SK-N-SH (cell line): ENCODE measurements at places on chromosomes 2 and 18. TPM values are rescaled to one million over a fixed set of nuclear protein-coding genes. Genes with fewer than 3 reads are reported as not detected.
A peak's percentile ranks its signal among the peaks of the same experiment; 100 is the strongest.

DNA sequence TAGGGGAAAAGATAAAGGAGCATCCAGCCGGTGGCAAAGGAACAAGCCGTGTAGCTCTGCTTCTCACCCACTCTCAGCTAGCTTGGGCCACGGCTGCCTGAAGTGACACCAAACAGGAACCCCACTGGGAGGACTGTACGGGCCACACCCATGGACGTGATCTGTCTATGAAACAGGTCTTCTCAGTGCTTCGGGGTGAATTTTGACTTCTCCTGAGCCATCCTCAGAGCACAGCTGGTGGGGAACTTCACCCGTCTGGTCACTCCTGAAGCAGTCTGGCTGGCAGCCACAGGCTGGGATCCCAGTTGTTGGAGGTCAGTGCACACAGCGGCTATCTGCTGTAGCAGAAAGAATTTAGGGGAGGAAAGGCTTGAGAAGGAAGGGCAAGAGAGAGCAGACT is 223.8 kb downstream of the FAM210A start:
- no peak for DNase-seq

DNA sequence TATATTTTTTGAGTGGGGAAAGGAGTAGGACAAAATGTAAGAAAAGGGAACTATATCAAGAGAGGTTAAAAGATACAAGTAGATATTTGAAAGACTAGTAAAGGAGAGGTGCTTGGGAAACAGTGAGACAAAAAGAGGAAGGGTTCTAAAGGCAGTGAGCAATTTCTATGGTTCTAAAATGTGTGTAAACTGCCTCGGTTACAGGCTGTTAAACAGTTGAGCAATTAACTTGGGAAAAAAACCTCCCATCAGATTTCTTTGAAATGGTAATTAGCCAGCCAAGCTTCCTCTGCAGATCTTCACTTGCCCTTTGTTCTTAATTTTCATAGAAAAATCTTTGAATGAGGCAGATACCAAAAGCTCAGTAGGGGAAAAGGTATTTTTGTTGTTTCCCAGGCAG is 238.7 kb upstream of the KCNH7 start:
- no peak for DNase-seq

GRCh38 chr2:7552825-7553570 is 635.8 kb downstream of the RNF144A start:
- DNase-seq, result no peak

DNA sequence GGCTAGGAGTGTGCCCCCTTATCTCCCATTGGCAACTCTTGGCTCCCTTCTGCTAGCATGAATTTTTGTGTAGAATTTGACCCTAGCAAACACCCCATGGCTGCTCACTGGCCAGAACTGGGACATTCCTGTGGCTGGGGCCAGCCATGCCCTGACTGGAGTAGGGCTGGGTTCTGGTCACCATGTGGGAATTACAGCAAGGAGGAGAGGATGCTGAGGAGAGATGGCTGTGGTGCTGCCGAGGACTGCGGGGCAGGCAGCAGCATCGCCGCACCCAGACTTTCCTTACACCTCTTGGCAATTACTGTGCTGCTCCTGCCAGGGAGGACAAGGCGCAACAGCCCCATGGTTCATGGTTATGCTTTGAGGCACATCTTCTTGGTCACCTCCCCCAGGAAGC is 12.7 kb downstream of the KCNF1 start:
- DNase-seq, result no peak

GRCh38 chr2:240651185-240651584 is 25.9 kb downstream of the GPR35 start:
- DNase-seq, result no peak

DNA sequence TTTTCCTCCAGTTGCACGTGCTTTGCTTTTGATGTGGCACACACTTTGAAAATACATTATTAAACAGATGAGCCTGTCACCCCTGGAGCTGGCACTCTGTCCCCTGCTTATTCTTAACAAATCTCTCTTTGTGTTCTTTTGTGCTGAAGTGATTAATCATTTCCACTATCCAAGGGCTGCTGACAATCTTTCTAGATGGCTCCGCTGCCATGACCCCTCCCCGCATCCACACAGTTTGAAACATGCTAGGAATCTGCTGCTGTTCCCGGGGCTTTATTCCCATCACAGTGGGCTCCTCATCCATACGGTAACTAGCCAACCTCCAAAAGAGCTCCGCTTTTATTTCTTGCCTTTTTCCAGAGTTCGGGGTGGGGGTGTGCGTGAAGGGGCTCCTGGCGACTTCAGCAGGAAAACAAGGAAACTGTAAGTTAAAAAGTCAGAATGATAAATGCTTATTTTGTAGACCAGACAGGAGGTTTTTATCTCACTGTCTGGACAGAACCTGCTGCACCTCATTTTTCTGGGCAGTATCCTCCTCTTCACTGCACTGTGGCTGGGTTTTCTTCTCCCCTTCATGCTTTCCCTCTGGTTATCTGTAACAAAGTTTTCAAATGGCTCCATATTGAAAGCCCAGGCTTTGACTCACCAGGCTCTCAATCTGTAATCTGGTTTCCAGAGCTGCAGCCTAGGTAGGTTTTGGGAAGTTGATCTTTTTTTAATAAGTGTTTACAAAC is 319.7 kb downstream of the AFF3 start:
- DNase-seq, result no peak

DNA sequence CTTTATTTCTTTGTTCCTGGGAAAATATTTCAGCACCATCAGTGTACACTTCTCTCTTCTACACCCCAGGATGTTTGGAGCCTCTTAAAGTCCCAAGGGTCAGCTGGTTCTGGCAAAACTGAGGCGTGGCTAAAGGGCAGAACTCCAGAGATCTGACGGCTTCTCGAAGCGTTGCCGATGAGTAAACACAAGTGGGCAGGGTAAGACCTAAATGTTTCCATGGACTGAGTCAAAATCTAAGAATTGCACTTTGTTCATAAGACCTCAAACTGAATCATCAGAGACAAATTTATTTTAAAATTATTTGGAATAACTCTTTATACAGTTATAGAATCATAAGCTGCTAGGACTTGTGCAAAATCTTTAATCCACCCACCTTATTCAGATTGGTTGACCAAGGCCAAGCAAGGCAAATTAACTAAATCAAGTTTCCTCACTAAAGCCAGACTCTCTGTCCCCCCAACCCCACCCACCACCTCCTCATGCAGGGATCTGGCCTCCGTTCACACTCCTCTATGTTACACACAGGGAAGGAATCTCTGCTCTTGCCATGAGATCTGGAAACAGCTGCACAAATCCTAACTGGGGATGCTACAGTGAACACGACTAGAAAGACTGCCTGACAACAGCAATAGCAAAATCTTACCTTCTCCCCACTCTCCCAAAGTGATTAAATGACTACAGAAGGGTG is 342.6 kb upstream of the KLHL29 start:
- DNase-seq, result no peak

DNA sequence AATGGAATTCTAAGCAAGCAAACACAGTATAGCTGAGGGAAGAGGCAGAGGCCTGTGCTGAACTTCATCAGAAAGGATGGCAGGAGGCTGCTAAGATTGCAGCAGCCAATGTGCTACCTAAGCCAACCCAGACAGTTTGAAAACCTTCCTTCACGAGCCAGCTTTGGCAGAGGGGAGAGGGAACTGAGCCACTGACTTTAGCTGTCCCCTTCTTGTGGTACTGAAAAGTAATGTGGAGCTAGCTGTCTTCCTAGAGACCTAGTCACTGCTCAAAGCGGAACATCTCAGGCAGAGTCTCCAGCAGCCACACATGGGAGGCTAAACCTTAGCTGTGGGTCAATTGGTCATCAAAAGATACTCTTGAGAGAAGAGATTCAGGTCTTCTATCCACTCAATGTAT is 419.0 kb downstream of the FBXO15 start:
- no peak for DNase-seq

- DNase-seq, result no peak
These were observed 601.8 kb downstream of the LRP1B start for GRCh38 chr2:141528990-141529389.

GRCh38 chr18:48949606-48950535 is 894 bp downstream of the SMAD7 start:
- peak; percentile 71 for DNase-seq

- DNase-seq, result no peak
These were observed 13.3 kb upstream of the FAP start for GRCh38 chr2:162256591-162256991.

- DNase-seq, result no peak
These were observed 305.7 kb downstream of the DYSF start for GRCh38 chr2:71759060-71759459.

- no peak for DNase-seq
These were observed 391.2 kb downstream of the FBXO15 start for GRCh38 chr18:73756256-73757091.

GRCh38 chr18:21979171-21979560 is 190.2 kb upstream of the GATA6 start:
- no peak for DNase-seq

GRCh38 chr2:18719978-18720775 is 130.8 kb upstream of the NT5C1B start:
- DNase-seq, result no peak

DNA sequence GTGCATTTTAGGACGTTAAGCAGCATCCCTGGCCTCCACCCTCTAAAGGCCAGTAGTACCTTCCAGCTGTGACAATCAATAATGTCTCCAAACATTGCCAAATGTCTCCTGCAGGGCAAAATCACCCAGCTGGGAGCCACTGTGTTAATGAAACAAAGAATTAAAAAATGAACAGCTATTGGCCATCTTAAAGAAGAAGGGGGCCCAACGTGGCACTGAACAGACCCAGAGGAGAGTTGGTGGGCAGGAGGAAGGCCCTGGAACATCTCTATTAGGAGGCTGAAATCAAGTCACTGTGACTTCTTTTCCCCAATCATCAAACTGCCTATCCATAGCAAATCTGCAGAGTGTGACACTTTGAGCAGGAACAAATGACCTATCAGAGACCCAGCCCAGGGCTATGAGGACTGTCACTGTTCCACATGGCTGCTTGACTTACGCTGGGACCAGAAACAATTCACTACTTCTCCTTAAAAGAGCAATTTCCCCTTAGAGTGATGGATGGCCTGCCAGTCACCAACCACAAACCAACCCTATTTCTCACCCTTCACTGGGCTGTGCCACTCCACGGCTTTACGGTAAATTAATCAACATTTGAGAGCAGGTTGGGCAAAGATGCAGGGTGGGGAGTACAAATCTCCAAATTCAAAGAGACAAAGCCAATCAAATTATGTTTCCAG is 35.2 kb upstream of the TEX51 start:
- no peak for DNase-seq

DNA sequence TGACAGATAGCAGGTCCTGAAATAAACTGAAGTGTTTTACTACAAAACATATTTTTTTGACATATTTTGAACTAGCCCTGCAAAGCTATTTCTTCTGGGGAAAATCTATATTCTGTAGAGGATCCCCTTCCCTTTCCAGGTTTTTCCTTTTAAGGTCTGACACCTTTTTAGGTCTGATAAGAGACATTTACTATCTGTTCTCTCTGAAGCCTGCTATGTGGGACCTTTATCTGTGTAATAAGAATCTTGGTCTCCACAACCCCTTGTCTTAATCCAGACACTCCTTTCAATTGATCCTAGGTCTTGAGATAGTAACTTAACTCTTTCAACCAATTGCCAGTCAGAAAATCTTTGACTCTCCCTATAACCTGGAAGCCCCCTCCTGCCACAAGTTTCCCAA is 5.5 kb upstream of the PDK1 start:
- no peak for DNase-seq

DNA sequence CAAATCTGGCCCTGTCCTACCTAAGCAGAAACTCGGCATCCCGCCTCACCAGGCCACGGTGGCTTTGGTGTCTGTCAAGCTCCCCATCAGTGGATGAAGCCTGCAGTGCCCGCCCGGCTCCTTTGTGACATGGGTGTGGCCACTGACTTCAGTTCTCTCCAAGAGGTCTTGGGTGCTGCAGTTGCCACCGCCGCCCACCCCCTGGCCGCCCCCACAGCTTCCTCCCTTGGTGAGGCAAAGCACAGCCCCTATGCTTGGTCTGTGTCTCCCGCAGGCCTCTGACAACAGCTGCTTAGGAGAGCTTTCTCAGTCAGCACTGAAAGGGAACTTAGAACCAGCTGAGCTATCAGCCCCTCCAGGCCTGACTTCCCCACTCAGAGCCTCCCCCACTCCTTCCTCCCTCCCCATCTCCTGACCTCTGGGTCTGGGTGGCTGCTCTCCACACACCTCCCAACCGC is 22.9 kb upstream of the GPR55 start:
- no peak for DNase-seq

DNA sequence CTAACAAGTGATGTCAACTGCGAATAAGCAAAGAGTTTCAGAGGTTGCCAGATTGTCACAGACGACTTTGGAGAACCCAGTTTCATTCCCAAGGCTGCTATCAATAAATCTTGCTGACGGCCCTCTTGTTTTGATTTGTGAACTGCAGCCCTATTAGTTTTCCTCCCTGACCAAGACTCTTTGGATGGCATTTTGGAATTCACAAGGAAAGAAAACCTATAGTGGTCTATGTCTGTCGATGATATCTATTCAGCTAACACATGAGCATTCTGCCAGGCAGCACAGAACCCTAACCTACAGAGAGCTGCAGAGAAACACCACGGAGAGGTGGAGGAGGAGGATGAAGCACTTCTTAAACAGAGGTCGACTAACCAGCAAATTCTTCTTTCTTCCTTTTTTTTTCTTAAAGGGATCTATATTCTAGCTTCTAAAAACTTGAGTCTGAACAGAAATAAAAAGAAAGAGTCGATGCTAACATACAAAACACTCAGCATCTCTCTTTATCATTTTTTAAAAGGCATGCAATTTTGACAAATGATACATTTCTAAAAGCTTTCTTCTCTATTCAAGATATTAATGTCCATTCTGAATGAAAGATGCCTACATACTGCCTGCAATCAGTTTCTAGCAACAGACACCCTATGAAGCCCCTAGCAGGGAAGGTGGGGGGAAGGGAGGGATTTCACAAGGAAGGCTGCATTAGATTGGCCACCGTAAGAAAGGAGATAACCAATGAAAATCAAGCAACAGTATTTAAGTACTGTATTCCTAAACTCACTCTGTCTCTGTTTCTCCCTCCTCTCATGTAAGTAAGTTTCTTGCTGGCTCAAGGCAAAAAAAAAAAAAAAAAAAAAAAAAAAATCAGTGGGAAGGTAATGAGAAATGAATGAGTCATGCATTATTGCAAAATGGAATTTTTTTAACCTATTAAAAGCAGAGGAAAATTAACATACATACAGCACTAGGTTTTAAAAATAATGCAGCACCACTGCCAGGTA is 83.0 kb upstream of the CHRNA1 start:
- DNase-seq, result peak; percentile 41

DNA sequence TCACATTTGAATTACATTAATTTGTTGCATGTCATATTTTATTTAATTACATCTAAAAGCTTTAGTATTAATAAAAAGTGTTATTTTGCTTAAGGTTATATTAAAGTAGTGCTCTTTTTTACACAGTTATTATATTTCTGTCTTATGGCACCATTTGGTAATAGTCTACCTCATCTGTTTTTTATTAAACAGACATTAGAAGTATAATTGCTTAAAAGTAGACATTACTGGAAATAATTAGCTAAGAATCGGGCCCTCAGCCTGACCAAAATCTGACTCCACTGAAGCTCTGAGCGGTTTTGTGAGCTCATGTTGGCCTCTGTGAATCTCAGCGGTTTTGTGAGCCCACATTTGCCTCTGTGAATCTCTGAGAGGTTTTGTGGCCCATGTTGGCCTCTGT is 102.5 kb upstream of the SNTG2 start:
- DNase-seq, result peak; percentile 82

PLB1 gene
- polyA plus RNA-seq, result 0.10 and 0.39 TPM in 2 replicates

MAT2A gene
- 187 and 326 TPM in 2 replicates for polyA plus RNA-seq

SNORC gene
- 1.2 and 1.3 TPM in 2 replicates for polyA plus RNA-seq

CSRNP3 gene
- 1.0 and 2.4 TPM in 2 replicates for polyA plus RNA-seq

OSR1 gene
- 48.7 and 76.6 TPM in 2 replicates for polyA plus RNA-seq

UGT1A4 gene
- polyA plus RNA-seq, result not detected in 2 replicates

BOLA3 gene
- polyA plus RNA-seq, result 64.4 and 90.1 TPM in 2 replicates

C2orf66 gene
- 0.64 and 0.71 TPM in 2 replicates for polyA plus RNA-seq

CCDC85A gene
- polyA plus RNA-seq, result 48.7 and 49.9 TPM in 2 replicates

RGPD3 gene
- 0.05 and 0.06 TPM in 2 replicates for polyA plus RNA-seq

FBXO48 gene
- 0.30 and 0.45 TPM in 2 replicates for polyA plus RNA-seq

INPP5D gene
- 0.99 and 1.3 TPM in 2 replicates for polyA plus RNA-seq
